ENCODE measurements at places on chromosomes 5 and 9. TPM values are rescaled to one million over a fixed set of nuclear protein-coding genes. Genes with fewer than 3 reads are reported as not detected.

- DNase-seq, result no peak
Measured at GRCh38 chr9:6199596-6199995, 16.0 kb upstream of the IL33 start.

DNA sequence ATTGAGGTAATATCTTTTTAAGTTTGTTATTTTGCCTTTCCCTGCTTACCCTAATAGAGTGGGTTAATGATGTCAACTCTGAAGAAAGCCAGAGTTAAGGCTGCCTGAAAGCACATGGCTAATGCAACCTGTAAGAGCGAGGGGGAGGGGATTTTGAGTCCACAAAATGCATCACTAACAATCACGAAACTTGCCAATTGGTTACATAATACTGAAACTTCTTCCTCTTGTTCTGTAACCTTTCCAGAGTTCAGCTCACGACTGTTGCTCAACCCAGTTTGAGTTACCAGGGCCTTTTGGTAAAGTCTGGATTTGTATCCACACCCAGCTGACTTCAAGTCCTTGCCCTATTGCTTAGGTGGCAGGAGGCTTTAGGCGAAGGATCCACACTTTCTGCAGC, 308.8 kb downstream of the EFNA5 start:
- DNase-seq, result no peak

DNA sequence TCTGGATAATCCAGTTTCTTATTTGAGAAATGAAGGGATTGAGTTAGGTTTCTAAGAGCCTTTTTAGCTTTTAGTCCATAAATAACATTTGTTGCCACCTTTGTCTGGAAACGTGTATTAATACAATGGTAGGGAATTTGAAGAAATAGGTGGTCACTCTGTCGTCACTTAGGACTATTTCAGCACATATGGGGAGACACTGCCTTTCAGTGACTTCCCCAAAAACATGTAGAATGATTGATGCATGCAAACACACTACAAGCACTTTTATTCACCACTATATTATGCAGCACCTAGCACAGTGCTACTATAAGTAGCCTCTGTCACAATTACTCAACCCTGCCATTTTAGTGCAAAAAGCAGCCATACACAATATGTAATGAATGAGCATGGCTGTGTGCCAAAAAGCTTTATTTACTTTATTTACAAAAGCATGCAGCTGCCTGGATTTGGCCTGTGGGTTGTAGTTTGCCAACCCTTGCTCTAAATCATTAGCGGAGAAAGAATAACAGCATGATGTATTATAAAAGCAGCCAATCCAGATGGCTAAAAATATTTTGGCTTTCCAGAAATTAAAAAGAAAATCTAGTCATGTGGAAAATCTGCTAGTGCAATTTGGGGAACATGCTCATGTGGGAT, 154.2 kb upstream of the HMHB1 start:
- DNase-seq, result no peak

DNA sequence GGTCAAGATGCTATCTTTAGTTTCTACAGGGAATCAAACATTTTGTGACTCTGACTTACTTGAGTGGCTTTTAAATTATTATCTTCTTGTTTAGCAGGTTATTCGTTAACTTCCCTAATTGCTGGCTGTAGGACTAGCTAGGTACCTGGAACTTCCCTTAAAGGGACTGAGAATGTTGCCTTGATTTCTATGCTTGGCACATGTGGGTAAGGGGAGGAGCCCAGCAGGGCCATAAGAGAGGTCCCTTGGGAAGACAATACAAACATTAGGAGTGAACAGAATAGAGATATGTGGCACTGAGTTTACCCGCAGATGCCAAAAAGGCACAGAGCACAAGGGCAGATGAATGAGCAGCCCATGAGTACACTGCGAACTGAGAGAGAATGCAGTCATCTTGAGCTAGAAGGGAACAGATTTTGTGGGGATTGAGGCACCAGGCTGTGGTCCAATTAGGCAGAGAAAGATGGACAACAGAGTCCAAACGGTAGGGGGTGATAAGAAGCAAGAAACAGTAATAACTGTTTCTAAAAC, 9.8 kb downstream of the CKMT2 start:
- no peak for DNase-seq

The SPINK4 gene
- total RNA-seq, result not detected

GRCh38 chr5:171637811-171638210, 147.8 kb upstream of the SMIM23 start:
- no peak for DNase-seq

The C5orf34 gene
- 1.0 TPM for total RNA-seq

- no peak for DNase-seq
Measured at GRCh38 chr5:135462304-135462703, 10.2 kb upstream of the TIFAB start.

The CD274 gene
- total RNA-seq, result 10.9 TPM

DNA sequence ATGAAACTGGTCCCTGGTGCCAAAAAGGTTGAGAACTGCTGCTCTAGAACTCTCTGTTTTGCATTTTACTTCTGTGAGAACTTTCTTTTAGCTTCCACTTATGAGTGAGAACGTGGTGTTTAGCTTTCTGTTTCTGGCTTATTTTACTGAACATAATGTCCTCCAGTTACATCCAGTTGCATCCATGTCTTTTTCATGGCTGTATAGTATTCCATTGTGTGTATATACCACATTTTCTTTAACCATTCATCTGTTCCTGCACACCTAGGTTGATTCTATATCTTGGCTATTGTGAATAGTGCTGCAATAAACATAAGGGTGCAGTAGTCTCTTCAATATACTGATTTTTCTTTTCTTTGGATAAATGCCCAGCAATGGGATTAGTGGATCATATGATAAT, 165.7 kb downstream of the NPR3 start:
- no peak for DNase-seq

GRCh38 chr5:1130218-1130946, 18.5 kb upstream of the SLC12A7 start:
- DNase-seq, result no peak

The AP3B1 gene
- 25.5 TPM for total RNA-seq

The SHISAL2B gene
- not detected for total RNA-seq

DNA sequence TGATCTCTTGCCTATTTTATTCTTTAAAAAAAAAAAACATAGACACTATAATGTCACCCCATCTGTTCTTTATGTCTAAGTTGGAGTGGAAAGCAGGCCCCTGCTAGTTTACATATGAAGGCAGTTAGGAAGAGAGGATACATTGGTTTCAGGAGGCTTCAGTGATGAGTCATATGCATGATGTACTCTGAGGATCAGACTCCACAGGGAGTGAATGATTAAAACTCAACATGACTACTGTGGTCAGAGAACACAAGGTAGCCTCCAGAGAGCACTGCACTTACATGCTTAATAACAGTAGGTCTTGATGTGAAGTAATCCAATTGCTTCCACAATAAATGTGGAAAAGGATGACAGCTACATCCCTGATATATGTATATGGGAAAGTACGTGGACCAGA, 22.7 kb upstream of the FSTL4 start:
- no peak for DNase-seq

All from left ventricle myocardium superior (tissue), 1 donor.